ENCODE measurements at places on chromosomes 5 and 9.

DNA sequence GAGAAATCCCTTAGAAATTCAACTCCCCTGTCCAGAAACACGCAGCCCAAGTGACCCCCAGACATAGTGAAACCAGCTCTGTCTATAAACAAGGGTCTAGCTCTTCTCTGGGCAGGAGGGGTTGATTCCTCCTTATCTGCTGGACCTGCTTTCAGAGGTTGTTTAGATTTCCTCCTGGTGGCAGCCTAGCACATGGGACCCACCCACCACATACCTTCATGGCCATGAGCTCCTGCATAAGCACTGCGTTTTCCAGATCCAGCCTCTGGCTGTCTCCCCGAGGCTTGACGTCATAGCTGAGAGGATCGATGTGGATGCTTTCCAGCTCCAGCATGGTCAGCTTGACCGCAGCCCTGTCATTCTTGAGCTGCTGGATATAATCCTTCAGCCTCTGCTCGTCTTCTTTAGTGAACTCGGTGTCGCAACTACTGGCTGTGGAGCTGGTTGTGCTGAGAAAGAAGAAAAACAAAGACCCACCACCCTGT, 77.0 kb downstream of the DCP2 start:
- DNase-seq: no peak

- no peak for DNase-seq
Observed at GRCh38 chr5:157025093-157025698, 33.7 kb downstream of the HAVCR1 start.

DNA sequence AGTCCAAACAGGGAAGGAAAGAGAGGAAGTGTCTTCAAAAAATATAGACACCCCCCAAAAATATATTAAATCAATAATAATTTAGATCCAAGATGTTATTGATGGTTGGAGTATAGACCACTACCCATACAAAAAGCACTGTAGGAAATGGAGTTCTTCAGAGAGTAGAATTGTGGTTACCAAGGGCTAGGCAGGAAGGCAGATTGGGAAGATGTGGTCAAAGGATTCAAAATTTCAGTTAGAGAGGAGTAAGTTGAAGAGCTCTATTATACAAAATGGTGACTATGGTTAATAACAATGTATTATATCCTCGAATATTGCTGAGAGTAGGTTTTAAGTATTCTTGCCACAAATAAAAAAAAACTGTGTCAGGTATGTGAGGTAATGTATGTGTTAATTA, 149.4 kb downstream of the CWC27 start:
- no peak for DNase-seq

DNA sequence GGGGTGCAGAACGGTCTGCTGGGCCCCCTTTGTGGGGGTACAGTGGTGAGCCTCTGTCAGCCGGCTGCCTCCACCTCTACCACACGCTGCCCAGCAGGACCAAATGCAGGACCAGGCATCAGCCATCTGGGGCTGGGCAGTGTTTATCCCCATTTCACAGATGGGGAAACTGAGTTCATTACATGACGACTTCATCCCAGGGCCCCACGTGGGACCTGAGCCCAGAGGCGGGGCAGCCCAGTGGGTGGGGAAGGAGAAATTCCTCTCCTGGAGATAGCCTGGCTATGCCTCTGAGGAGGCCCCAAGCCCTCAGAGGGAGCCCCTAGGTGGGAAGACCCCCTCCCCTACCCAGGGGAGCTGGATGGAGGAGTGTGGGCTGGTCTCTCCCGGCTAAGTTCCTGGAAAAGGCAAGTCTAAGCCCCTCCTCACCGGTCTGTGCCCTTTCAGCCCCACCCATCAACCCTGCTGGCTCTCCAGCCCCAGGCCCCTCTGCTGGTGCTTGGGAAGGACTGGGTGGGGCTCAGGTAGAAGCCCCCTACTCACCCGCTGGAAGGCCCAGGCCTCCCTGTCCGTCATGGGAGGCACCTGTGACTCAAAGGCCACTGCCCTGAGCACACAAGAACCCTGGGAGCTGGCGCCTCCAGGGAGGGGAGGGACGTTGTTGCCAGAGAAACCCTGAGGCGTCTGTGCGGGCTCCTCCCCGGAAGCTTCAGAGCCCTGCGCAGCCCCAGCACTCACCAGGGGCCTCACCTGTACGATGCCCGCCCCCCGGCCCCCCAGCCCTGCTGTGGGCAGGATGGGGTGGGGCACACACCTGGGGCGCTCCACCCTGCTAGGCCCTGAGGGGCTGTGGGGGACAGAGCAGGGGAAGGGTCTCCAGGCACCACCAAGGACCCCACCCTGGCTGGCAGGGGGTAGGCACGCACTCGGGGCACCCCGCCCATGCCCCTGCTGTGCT, 7.4 kb upstream of the CCDC187 start:
- DNase-seq: no peak

DNA sequence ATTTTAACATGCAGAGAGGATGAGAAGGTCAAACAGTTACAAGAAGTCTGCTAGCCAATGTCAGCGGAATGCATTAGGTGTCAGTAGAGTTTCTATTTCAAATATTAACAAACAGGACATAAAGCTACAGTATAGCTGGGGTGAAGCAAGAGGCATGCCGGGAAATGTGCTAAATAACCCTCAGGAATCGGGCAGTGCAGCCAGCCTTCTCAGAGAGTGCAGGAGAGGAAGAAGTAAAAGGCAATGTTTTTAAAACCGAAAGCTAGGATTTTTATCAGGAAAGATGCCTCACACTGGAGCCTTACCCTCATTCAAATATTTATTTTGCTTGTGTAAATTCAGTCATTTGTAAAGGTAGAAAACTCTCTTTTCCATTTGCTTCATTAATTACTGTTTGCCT, 59.1 kb upstream of the SH3GL2 start:
- peak; percentile 15 for DNase-seq

DNA sequence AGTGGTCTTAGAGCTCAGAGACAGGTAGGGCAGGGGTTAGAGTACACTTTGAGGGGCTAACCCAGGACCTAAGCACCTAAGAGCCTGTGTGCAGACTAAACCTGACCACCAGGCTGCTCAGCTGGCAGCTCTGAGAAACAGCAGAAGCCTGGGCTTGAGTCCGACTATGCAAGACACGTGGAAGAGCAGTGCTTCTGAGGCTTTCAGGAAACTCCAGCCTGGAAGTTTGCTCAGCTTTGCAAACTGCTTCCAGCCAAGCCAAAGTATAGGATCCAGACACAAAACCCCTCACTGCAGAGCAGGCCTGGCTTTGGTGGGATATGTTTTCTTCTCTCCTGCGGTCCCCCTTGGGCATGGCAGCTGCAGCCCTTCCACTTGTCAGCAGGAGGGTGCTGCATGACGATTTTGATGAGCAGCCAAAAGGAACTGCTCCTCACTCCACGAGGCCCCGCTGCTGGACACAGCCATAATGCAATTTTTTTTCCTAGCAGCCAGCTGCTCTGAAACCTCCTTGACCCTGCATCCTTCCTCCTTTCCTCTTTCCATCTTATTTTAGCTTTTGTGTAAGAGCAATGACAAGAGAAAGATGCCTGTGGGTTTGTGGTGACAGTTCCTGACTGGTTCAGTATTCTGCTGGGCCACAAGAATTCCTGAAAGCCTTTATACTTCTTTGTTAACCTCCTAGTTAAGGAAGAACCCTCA, 123.1 kb downstream of the LIFR start:
- peak; percentile 71 for DNase-seq

- DNase-seq: no peak
Observed at GRCh38 chr5:170736966-170737365, 46.6 kb upstream of the GABRP start.
